Activated CD4-positive, alpha-beta T cell treated with anti-CD3 and anti-CD28 coated beads, Interleukin-2, amount 50 U/mL, for 24 hours (primary cell): ENCODE measurements at places on chromosomes 4 and X.

- DNase-seq: no peak
These were observed 119.8 kb upstream of the TRIM2 start for GRCh38 chr4:153084224-153084979.

- no peak for DNase-seq
These were observed 125.4 kb downstream of the ATP8A1 start for GRCh38 chr4:42531341-42532030.

- DNase-seq: no peak
These were observed 86.7 kb downstream of the ATP8A1 start for GRCh38 chr4:42570221-42570620.

DNA sequence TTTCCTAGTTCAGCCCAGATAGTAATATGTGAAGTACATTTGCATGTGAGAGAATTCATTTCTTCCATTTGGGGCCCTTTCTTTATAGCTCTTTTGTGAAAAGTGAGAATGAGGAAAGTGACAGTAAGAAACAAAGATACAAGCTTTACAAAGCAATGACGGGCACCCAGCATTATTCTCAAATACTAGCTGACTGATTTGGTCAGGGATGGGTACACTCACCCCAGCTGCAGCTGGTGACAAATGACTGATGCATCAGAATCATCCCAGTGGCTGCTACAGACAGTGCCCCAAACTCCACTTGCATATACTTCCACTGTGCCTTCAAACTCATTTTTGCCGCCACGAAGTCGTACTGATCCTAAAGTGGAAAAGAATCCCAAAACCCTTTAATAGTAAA is 14.8 kb downstream of the PRSS12 start:
- no peak for DNase-seq

DNA sequence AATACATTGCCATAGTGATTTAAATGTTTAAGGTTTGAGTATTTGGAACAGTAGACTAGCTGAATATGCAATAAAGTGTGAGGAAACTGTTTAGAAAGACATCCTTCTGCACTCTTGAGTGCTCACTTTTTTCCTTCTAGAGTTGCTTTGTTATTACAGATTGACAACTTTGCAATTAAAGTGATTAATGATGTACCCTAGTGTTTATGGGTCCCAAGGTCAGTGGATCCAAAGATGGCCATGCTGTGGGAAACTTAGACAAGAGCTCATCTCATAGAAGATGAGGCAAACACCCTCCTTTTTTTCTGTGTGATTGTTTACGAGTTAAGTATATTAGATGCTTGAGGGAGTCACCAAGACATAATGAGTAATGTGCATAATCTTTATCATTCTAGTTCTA is 118.8 kb downstream of the PDLIM5 start:
- no peak for DNase-seq

DNA sequence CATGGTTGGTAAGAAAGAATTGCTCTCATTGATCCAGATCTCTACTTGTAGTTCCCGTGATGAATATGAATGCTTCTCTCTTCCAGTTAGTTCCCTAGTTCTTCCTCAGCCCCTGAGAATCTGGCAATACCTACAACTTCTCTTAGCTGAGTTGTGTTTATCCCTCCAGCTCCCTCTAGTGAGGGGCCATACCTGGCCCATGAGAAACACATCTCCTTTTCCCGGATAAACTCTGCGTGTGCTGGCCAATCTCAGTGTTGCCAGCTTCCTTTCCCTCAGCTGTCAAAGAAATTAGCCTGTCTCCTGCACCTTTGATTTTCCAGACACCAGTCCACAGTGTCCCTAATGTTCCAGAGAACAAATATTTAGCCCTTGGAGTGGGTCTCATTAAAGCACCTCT is 5.7 kb downstream of the CBLL2 start:
- DNase-seq: no peak

- no peak for DNase-seq
These were observed 224.4 kb downstream of the SLC39A8 start for GRCh38 chr4:102120846-102121245.

DNA sequence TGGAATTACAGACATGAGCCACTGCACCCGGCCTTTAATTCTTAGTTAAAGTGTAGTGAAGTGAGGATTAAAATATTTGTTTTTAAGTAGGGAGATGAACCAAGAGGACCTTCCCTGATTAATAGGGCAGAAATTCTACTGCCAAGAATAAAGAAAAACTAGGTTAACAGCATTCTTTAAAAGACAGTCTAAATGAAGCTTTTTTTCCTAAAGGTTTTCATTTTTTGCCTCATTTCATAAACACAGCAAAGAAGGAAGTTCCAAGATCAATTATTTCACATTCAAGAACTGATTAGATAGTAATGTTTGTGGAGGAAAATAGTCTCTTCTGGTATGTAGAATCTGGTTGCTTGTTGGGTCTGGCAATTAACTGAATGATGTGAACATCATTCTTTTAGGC is 112.1 kb upstream of the ARSJ start:
- no peak for DNase-seq

DNA sequence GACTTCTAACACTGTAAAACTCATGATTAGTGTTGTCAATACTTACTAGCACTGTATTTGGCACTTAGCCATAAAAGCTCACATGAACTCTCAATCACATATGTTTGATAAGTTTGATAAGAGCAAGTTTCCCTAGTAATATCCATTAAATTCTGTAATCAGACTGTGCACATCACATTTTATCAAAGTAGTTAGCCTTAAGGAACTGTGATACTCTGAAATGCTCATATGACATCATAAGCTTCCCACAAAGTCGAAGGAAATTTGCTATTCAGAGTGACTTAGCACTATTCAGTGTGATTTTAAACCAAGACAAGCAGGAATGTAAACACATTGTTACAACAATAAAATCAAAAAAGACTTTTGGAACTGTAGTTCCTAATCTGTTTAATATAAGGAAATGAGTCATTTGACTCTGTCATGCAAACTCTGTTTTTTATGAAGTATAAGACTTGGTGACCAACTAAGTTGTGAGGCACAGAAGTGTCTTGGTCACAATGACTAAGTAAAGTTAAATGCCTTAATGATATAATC is 6.7 kb downstream of the SLC7A11 start:
- no peak for DNase-seq

- DNase-seq: peak; percentile 49
These were observed 86.4 kb downstream of the CBR4 start for GRCh38 chr4:168923526-168924194.

GRCh38 chr4:174739576-174739975 is 89.5 kb downstream of the GLRA3 start:
- no peak for DNase-seq

DNA sequence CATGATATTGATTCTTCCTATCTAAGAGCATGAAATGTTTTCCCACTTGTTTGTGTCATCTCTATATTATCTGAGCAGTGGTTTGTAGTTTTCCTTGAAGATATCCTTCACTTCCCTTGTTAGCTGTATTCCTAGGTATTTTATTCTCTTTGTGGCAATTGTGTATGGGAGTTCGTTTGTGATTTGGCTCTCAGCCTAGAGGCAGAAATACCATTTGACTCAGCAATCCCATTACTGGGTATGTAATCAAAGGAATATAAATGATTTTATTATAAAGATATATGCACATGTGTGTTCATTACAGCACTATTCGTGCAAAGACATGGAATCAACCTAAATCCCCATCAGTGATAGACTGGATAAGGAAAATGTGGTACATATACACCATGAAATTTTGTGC is 172.7 kb upstream of the IL15 start:
- DNase-seq: no peak

GRCh38 chrX:11119313-11119943 is 8.3 kb downstream of the HCCS start:
- DNase-seq: no peak

- DNase-seq: peak; percentile 60
These were observed 20.2 kb downstream of the WDR1 start for GRCh38 chr4:10096201-10096977.

DNA sequence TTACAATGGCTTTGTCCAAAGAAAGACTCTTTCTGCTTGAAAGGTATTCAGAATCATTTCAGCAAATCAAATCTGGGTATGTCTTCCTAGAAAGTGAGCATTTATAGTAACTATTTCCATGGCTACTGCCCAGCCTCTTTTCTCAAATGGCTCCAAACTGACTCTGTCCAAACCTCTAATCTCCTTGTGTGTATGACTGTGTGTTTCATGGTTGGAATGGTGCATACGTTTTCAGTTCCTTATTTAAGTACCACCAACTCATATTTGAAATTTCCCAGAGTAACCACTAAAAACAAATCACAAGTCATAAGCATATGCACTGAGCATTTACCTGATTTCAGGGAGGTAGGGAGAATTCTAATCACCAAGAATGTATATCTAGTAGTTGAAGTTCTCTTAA is 106.0 kb downstream of the TMEM144 start:
- no peak for DNase-seq

DNA sequence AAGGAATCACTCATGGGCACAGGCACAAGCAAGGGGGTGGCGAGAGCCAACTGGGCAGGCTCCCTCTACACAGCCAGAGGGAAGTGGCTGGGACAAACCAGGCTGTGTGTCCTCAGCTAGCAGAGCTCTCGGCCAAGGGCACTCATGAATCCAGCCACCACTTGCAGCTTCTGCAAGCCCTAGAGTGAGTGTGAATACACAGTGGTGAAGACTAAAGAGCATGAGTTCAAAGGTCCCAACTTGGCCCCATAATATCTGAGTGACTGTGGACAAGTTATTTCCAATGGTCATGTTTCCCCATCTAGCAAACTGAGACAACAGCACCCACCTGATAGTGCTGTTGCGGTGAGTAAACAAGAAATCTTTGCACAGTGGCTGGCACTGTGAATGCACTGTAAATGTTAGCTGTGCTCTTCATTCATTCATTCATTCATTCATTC is 51.7 kb downstream of the ADGRG2 start:
- no peak for DNase-seq

DNA sequence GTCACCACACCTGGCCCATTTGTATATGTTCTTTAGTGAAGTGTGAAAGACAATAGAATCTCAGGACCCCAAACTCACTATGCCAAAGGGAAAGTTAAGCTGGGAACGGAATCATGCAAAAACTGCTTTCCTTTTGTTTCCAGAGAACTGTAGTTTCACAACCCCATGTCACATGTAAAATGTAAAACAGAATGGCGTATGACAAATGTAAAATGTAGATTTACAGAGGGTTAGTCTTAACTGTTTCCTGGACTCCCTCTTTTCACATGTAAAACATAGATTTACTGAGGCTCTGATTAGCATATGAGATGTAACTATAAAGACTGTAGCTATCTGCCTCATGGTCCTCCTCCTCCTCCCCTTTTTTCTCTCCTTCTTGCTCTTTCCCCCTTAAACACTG is 66.3 kb downstream of the ABLIM2 start:
- no peak for DNase-seq

DNA sequence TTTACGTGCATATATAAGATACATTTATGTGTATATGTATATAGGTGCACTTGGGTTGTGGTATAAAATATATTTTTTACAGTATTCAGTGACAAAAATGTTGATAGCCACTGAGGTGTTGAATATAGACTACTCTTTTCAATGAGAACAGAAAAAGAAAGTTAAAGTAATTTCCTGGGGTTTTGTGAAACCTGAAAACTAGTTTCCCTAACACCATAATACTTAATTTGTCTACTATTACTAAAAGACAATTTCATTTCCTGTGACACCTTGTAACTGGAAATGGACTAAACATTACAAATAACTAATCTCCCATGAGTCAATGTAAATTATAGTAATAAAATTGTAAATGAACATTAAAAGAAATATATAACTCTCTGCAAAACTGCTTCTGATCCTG is 32.0 kb upstream of the MAP9 start:
- DNase-seq: no peak

- DNase-seq: no peak
These were observed 13.9 kb upstream of the PRDM8 start for GRCh38 chr4:80183250-80184052.

DNA sequence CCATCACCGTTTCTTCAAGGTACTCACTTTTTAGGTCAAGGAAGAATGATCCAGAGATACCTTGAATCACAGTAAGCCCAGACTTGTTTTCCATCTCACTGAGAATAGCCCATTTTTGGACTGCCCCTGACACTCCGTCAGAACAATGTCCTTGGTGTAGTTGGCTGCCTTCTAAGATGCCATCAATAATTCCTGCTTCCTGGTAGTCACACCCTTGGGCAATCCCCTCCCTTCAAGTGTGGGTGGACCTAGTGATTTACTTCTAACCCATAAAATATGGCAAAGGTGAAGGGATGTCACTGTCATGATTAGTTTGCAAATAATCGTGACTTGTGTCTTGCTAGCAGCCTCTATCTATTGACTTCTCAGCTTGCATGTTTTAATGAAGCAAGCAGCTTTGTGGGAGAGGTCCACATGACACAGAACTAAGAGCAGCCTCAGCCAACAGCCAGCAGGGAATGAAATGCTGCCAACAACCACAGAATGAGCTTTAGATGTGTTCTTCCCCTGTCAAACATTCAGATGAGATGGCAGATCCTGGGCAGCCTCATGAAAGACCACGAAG is 20.0 kb upstream of the KLHL34 start:
- no peak for DNase-seq

DNA sequence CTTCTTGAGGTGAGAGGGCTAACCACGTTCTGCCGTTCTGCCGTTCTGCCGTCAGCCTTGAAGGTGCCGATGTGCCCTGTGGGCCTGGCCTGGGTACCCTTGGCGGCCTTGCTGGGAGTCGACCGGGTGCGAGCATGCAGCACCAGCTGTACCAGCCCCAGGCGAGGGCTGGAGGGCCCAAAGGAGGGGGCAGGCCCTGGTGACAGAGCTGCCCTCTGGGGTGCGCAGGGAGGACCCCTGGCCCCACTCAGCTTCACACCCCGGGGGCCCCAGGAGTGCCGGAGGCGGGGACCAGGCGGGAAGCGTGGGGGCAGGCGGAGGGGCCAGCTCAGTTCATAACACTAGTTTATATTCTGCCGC is 22.1 kb downstream of the UVSSA start:
- DNase-seq: no peak

DNA sequence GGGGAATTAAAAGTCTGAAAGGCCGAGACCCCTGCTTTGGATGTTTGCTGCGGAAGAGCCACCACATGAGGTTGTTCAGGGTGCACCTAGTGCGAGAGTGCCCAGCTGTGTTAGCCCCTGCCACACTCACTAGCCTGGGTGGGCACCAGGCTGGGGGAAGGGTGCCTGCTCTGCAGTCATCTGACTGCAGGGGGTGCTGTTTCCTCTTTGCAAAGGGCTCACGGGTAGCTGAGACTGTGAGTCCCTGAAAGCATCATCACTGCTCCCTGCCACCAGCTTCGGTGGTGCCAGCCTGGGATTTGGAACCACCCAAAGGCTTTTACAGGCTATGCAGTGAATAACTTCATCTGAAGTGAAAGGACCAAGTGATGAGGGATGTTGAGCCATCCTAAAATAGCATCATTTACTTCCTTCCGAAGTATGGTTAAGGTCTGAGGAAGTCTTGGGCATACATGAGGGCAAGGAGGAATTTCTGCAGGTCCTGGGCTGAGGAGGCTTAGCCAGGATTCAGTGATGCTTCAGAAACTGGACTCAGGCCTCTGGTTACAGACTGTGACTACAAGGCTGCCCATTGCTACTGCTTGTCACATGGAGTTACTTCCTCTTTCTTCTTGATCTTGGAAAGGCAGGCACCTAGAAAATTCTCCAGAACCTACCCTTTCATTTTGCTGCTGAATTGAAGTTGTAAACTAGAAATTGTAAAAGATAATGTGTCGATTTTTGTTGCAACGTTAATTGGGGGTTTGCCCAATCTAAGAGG is 293.2 kb upstream of the PRPS2 start:
- DNase-seq: no peak
